Breast epithelium (tissue), 4 donors: ENCODE measurements at places on chromosomes 6 and 20. TPM values are rescaled to one million over a fixed set of nuclear protein-coding genes. Genes with fewer than 3 reads are reported as not detected.

The SALL4 gene
- total RNA-seq: 0.33 TPM

The LAMA2 gene
- total RNA-seq: 118 TPM

The OR10C1 gene
- not detected for total RNA-seq

The OR2H1 gene
- not detected for total RNA-seq

The ETV7 gene
- 0.98 TPM for total RNA-seq

The POU3F2 gene
- total RNA-seq: not detected

The BMP5 gene
- 5.1 TPM for total RNA-seq

The SIRPB2 gene
- total RNA-seq: 4.3 TPM

The DPPA5 gene
- total RNA-seq: not detected

The RSPH4A gene
- total RNA-seq: 0.80 TPM

The SLC22A2 gene
- total RNA-seq: not detected

DNA sequence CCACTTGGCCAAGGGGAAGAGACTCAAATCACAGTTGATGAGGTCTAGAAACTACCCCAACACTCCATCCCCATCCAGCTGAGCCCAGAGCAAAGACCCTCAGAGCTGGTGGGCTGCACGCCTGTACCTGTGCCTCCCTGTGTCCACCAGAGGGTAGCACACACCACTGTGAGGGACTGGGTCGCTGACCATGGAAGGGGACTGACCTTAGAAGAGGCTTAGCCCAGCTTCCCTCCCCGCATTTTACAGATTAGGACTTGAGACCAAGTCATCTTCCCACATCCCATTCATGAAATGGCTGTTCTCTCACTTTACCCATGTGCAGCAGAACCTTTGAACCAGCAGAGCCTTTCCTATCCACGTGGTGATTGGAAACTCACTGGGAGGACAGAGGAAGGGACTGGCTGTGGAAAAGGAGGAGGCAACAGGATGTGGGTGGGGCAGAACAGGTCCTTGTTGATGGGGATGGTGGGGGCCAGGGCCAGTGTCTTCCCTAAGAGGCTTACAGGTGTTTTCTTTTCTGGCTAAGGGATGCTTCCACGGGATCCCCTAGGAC lies 44.3 kb downstream of the CPXM1 start:
- H3K27ac ChIP-seq: no peak overlapping the region
- DNase-seq: no peak
- H3K4me1 ChIP-seq: no peaks in the 10 kb centered on the region
- no peak overlapping the region for H3K4me3 ChIP-seq
- peaks cover 3% of the 10 kb centered on the region for H3K27me3 ChIP-seq
- no peaks in the 10 kb centered on the region for H3K36me3 ChIP-seq

DNA sequence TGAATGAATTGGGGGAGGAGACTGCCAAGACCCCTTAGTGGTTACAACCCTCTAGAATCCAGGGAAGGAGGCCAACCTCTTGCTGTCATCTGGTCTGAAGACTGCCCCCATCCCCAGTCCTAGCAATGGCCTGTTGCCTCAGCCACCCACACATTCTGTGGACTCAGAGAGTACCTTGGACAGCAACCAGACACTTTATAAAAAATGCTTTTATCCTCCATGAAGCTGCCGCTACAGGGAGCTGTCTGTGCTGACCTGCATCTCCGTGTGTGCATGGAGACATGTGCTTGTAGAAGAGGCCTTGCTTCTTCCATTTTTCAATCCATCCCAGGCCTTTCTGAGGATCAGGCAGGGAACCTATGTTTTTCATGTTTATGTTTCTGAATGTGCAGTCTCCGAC lies 15.2 kb downstream of the CDH22 start:
- no peaks in the 10 kb centered on the region for H3K36me3 ChIP-seq
- H3K27me3 ChIP-seq: no peaks in the 10 kb centered on the region
- DNase-seq: no peak
- H3K4me3 ChIP-seq: no peak overlapping the region
- no peaks in the 10 kb centered on the region for H3K4me1 ChIP-seq
- H3K27ac ChIP-seq: no peak overlapping the region

DNA sequence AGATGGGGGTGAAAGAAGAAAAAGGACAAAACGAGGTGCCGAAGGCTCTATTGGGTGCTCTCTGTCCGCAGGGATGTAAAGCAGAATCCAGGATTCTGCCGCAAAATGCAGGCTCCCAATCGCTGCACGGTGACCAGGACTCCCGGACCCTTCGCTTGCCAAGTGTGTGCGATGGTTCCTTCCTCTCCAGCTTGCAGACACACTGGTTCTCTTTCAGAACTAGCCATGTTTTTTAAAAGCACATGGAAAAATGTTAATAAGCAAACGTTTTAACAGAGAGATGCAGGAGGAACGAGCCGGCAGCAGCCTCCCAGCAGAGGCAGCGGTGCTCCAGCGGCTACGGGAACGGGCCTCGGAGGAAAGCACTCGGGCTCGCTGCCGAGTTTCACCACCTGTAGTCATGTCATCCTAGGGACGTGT lies 59.6 kb downstream of the ZNF831 start:
- H3K4me1 ChIP-seq: peaks cover 4% of the 10 kb centered on the region
- peak overlapping the region; percentile 9 for H3K27ac ChIP-seq
- H3K36me3 ChIP-seq: no peaks in the 10 kb centered on the region

DNA sequence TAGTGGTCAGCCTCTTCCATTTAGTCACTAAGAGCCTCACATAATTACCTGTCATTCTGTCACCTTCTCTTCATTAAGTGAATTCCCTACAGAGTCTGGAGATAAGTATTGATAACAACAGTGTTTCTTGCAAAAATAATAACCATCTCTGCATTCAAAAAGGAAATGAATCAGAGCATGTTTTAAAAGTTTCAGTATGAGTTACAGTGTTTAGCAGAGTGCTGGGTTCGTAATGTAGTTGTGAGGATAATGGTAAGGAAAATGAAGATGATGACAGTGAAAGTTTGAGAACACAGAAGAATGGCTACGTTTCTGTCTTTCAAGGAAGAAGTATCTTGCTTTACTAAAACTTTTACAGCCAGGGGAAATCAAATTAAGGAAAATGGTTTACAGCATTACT lies 31.3 kb downstream of the GPRC6A start:
- H3K36me3 ChIP-seq: no peaks in the 10 kb centered on the region
- no peaks in the 10 kb centered on the region for H3K27me3 ChIP-seq
- DNase-seq: no peak
- no peak overlapping the region for H3K27ac ChIP-seq
- no peaks in the 10 kb centered on the region for H3K4me1 ChIP-seq

DNA sequence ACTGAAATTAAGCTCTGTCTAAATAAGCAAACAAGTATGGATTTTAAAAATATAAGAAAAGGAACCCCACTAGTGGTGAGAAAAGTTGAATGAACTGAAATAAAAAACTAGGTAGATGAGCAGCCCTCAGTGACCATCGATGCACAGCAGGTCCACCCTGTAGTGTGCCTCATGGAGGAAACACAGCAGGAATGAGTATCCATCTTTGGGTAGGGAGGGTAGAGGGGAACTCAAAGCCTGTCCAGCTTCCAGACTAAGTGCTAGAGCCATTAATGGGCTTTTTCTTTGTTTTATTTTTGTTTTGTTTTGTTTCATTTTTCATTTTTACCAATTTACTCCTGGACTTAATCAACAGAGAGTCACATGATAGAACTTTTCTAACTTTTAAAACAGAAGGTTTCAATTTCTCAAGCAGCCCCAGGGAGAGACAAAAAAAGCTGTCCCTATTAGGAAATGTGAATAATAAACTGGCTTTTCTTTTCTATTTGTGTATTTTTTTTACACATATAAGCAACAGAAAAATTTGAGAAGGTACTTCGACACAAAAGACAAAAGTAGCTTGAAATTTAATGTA lies 700.6 kb downstream of the HACE1 start:
- no peak overlapping the region for H3K27ac ChIP-seq
- DNase-seq: no peak
- no peaks in the 10 kb centered on the region for H3K36me3 ChIP-seq

- H3K4me3 ChIP-seq: no peak overlapping the region
- no peak overlapping the region for H3K27ac ChIP-seq
- DNase-seq: no peak
- no peaks in the 10 kb centered on the region for H3K27me3 ChIP-seq
These were observed 41.0 kb downstream of the STK35 start for GRCh38 chr20:2142649-2143048.

GRCh38 chr6:127538750-127539264 lies 19.7 kb upstream of the MTCL3 start:
- no peak overlapping the region for H3K4me3 ChIP-seq
- no peak overlapping the region for H3K27ac ChIP-seq
- H3K4me1 ChIP-seq: no peaks in the 10 kb centered on the region
- no peaks in the 10 kb centered on the region for H3K36me3 ChIP-seq
- no peaks in the 10 kb centered on the region for H3K27me3 ChIP-seq

- H3K4me3 ChIP-seq: no peak overlapping the region
- DNase-seq: no peak
- no peaks in the 10 kb centered on the region for H3K27me3 ChIP-seq
These were observed 67.0 kb upstream of the SMIM29 start for GRCh38 chr6:34315780-34316179.

DNA sequence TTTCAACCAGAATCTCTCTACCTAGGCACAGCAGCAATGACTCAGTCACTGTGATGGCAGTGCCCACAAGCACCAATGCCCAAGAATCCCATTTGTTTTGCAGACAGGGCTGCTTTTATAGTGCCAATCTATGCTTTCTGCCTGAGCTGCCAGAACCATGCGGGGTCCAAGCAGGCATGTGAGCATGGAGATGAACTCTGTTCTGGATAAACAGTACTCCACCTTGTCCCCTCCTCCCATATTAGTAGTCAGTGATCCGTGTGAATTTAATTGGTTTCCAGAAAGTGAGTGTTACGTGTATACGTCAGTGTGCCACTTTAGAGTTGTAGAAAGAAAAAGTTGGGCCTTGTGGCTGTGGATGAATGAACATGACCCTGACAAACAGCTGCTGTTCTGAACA lies 79.4 kb downstream of the SASH1 start:
- no peak for DNase-seq
- no peak overlapping the region for H3K27ac ChIP-seq
- no peaks in the 10 kb centered on the region for H3K36me3 ChIP-seq
- H3K27me3 ChIP-seq: no peaks in the 10 kb centered on the region
- no peak overlapping the region for H3K4me3 ChIP-seq
- no peaks in the 10 kb centered on the region for H3K4me1 ChIP-seq

GRCh38 chr6:35360349-35361138 lies 18.2 kb downstream of the PPARD start:
- H3K27me3 ChIP-seq: no peaks in the 10 kb centered on the region
- DNase-seq: no peak
- H3K27ac ChIP-seq: peak overlapping the region; percentile 19

- no peak for DNase-seq
- H3K27ac ChIP-seq: no peak overlapping the region
- H3K27me3 ChIP-seq: no peaks in the 10 kb centered on the region
- no peak overlapping the region for H3K4me3 ChIP-seq
- no peaks in the 10 kb centered on the region for H3K36me3 ChIP-seq
These were observed 39.9 kb upstream of the PRDM1 start for GRCh38 chr6:106046116-106046853.

GRCh38 chr6:93731306-93731705 lies 311.9 kb upstream of the EPHA7 start:
- H3K27me3 ChIP-seq: no peaks in the 10 kb centered on the region
- no peaks in the 10 kb centered on the region for H3K4me1 ChIP-seq
- H3K4me3 ChIP-seq: no peak overlapping the region
- H3K27ac ChIP-seq: no peak overlapping the region
- no peak for DNase-seq
- H3K36me3 ChIP-seq: no peaks in the 10 kb centered on the region

- no peaks in the 10 kb centered on the region for H3K4me1 ChIP-seq
- no peak overlapping the region for H3K27ac ChIP-seq
- no peaks in the 10 kb centered on the region for H3K27me3 ChIP-seq
- DNase-seq: no peak
- no peak overlapping the region for H3K4me3 ChIP-seq
These were observed 7.9 kb downstream of the MAFB start for GRCh38 chr20:40681165-40681564.

GRCh38 chr6:106084106-106084988 lies 1.8 kb upstream of the PRDM1 start:
- no peaks in the 10 kb centered on the region for H3K4me1 ChIP-seq
- no peaks in the 10 kb centered on the region for H3K27me3 ChIP-seq
- H3K4me3 ChIP-seq: no peak overlapping the region
- H3K27ac ChIP-seq: peak overlapping the region; percentile 92
- DNase-seq: no peak
- H3K36me3 ChIP-seq: no peaks in the 10 kb centered on the region

DNA sequence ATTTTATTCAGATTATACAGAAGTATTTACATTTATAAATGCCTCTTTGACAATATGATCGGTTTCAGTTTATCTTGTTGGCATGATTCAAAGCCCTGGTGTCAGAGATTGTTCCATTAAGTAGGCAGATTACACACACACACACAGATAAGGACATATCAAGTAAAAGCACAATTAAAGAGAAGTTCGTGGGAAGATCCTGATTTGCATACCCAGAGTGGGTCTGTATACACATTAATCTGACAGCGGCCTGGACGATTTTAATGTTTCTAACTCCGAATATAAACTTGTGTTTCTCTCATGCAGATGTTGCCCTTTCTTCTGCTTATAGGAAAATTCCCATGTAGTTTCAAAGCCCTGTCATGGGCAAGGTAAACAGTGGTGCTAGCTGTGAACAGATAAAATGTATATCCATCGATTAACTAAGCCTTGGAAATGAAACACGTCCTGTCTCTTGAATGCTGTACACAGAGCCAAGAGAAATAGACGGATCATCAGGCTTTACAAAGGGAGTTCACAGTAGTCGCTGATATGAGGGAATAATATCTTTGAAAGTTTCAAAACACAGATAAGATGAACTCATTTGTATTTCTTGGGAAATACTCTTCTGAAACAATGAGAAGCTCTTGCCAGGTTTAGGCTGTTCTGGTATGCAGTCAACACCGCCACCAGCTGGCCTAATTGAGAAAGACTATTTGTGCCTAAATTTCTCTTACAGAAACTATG lies 108.2 kb upstream of the GMDS start:
- peak; percentile 58 for DNase-seq
- peak overlapping the region; percentile 1 for H3K27ac ChIP-seq
- H3K27me3 ChIP-seq: no peaks in the 10 kb centered on the region
- H3K36me3 ChIP-seq: no peaks in the 10 kb centered on the region
- H3K4me3 ChIP-seq: no peak overlapping the region

DNA sequence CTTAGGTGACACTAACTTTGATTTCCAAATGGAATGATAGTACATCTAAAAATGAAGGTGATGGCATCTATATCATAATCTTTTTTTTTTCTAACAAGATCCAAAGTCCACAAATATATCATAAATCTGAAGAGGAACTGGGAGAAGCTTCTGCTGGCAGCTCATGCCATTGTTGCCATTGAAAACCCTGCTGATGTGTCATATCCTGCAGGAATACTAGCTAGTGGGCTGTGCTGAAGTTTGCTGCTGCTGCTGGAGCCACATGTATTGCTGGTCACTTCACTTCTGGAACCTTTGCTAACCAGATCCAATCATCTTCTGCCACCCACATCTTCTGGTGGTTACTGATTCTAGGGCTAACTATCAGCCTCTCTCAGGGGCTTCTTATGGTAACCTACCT lies 27.4 kb upstream of the KHDC1 start:
- H3K27ac ChIP-seq: no peak overlapping the region
- no peak for DNase-seq
- no peaks in the 10 kb centered on the region for H3K36me3 ChIP-seq
- no peaks in the 10 kb centered on the region for H3K4me1 ChIP-seq
- no peaks in the 10 kb centered on the region for H3K27me3 ChIP-seq
- no peak overlapping the region for H3K4me3 ChIP-seq

- H3K4me3 ChIP-seq: no peak overlapping the region
- no peaks in the 10 kb centered on the region for H3K36me3 ChIP-seq
- no peaks in the 10 kb centered on the region for H3K27me3 ChIP-seq
- no peak overlapping the region for H3K27ac ChIP-seq
- DNase-seq: no peak
These were observed 6.7 kb downstream of the MCUR1 start for GRCh38 chr6:13807696-13808095.
